ENCODE measurements at places on chromosomes 2 and 18. TPM values are rescaled to one million over a fixed set of nuclear protein-coding genes. Genes with fewer than 3 reads are reported as not detected.

CCDC102B gene
- 6.2 TPM for total RNA-seq

KIF1A gene
- 76.0 TPM for total RNA-seq

RESP18 gene
- total RNA-seq: not detected

GRCh38 chr2:56337342-56337741, 153.6 kb downstream of the CCDC85A start:
- H3K27me3 ChIP-seq: no peaks in the 10 kb centered on the region
- no peak overlapping the region for H3K27ac ChIP-seq
- no peaks in the 10 kb centered on the region for H3K4me1 ChIP-seq
- no peak overlapping the region for H3K4me3 ChIP-seq
- DNase-seq: no peak

DNA sequence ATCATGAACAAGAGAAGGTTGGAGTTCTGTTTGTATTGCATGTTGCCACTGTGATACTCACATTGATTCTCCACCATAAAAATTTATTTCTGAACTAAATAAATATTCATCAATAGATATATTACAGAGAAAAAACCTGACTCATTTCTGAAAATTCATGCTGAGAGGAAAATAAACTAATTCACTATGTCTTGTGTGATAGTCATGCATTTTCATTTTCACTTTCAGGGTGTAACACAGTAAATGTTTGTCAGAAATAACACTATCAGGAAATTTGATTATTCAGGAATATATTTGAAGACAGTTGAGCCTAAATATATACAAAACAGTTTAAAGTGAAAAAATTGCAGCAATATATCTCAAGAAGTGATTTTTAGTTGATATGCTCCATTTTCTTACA, 335.2 kb downstream of the KCNJ3 start:
- no peaks in the 10 kb centered on the region for H3K27me3 ChIP-seq
- H3K4me1 ChIP-seq: no peaks in the 10 kb centered on the region
- no peaks in the 10 kb centered on the region for H3K36me3 ChIP-seq
- no peak for DNase-seq
- H3K27ac ChIP-seq: no peak overlapping the region

GRCh38 chr18:11586896-11587295, 22.5 kb upstream of the SLC35G4 start:
- H3K27me3 ChIP-seq: no peaks in the 10 kb centered on the region
- H3K4me3 ChIP-seq: no peak overlapping the region
- H3K27ac ChIP-seq: no peak overlapping the region
- DNase-seq: no peak
- H3K36me3 ChIP-seq: no peaks in the 10 kb centered on the region
- no peaks in the 10 kb centered on the region for H3K4me1 ChIP-seq

DNA sequence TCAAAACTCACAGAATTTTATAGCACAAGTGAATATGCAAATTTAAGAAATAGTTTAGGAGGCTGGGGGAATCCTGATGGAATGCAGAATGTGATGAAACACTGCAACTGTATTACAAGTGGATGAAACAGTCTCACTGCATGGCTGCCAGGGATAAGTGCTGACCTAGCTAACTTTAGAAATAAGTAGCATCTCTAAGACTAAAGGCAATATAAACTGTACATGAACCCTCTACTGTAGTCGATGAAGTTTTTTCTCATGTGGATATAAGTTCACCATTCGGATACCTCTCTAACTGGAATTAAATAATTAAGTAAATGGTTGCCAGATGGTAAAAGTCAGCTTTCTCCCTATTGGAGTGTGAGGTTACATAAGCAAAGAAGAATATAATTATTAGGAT, 777.8 kb upstream of the RAB6C start:
- H3K27ac ChIP-seq: no peak overlapping the region
- DNase-seq: no peak
- H3K4me1 ChIP-seq: no peaks in the 10 kb centered on the region
- H3K4me3 ChIP-seq: no peak overlapping the region

- no peaks in the 10 kb centered on the region for H3K27me3 ChIP-seq
- no peaks in the 10 kb centered on the region for H3K36me3 ChIP-seq
- no peaks in the 10 kb centered on the region for H3K4me1 ChIP-seq
- no peak overlapping the region for H3K4me3 ChIP-seq
- DNase-seq: no peak
Observed at GRCh38 chr18:74476140-74476539, 19.0 kb upstream of the DIPK1C start.

- no peak for DNase-seq
- no peak overlapping the region for H3K4me3 ChIP-seq
- no peak overlapping the region for H3K27ac ChIP-seq
- no peaks in the 10 kb centered on the region for H3K27me3 ChIP-seq
- H3K4me1 ChIP-seq: no peaks in the 10 kb centered on the region
Observed at GRCh38 chr18:79631096-79631507, 48.5 kb upstream of the CTDP1 start.

DNA sequence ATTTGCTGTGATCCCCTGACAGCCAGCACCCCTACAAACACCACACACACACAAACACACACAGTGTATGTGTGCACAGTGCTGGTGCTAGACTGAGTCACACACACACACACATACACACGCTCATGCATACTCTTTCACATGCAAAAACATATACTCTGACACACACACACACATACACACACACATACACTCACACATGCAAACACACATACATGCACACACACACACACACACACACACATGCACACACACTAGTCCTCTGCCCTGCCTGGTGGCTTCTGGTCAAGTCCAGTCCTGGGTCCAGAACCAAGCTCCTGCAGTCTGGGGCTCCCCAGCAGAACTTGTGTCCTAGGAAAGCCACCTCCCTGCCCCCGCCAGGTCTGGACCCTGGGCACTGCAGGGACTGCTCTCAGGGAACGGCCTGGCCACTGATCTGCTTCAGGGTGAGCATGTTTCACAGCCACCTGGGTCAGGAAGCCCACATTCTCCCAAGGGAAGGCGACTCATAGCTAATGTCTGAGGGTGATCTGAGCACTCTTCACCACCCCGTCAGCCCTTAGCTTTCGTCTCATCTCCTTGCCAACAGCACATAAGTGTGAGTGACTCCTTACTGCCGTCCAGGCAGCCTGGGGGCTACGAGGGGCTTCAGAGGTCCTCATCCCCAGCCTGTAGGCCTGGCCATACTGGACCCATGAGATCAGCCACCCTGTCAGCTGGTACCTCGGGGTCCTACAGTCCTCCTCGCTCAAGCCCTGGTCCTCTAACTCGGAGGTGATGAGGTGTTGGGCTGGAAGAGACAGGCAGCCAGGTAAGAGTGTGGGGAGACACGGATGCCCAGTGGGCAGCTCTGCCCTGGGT, 88.1 kb downstream of the MCFD2 start:
- no peak for DNase-seq
- H3K36me3 ChIP-seq: no peaks in the 10 kb centered on the region
- H3K4me1 ChIP-seq: no peaks in the 10 kb centered on the region
- no peak overlapping the region for H3K4me3 ChIP-seq
- H3K27me3 ChIP-seq: no peaks in the 10 kb centered on the region

GRCh38 chr2:85710687-85711577, 16.8 kb downstream of the GNLY start:
- no peaks in the 10 kb centered on the region for H3K27me3 ChIP-seq
- H3K4me3 ChIP-seq: no peak overlapping the region
- H3K36me3 ChIP-seq: no peaks in the 10 kb centered on the region
- peak overlapping the region; percentile 58 for H3K27ac ChIP-seq
- H3K4me1 ChIP-seq: peaks cover 4% of the 10 kb centered on the region

DNA sequence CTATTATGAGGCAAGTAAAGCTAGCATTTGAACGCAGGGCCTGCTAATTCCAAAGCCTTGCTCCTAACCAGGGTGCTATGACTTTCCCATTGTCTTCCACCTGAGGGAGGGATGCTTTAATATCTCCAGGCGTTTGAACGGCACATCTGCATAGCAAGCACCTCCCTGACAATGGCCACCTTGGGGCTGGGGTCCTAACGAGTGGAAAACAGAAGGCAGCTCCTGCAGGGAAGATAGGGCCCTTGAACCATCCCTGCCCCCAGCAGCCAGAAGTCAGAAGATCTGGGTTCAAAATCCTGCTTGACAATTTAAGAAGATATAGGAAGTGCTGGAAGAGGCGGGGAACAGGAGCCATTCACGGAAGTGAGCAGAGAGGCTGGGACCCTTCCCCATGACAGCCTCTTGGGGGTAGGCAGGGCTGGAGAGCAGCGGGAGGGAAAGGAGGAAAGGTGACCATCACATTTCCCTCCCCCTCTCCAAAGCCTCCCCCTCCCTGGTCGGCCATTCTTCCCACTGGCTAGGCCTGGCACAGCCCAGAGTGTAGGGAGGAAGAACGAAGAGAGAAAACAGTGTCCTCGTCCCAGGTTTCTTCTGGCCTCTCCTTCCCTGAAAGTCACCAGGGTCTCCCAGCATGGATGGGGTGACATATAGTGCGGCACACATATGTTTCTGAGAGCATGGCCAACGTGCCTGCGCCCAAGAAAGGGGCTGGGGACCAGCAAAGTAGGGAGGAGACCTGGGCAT, 73.5 kb downstream of the EMX1 start:
- H3K4me3 ChIP-seq: no peak overlapping the region
- DNase-seq: no peak
- H3K27me3 ChIP-seq: no peaks in the 10 kb centered on the region
- no peak overlapping the region for H3K27ac ChIP-seq
- no peaks in the 10 kb centered on the region for H3K36me3 ChIP-seq

- H3K27me3 ChIP-seq: no peaks in the 10 kb centered on the region
- no peak for DNase-seq
- no peaks in the 10 kb centered on the region for H3K36me3 ChIP-seq
- H3K27ac ChIP-seq: no peak overlapping the region
- H3K4me1 ChIP-seq: no peaks in the 10 kb centered on the region
- no peak overlapping the region for H3K4me3 ChIP-seq
Observed at GRCh38 chr2:196551014-196551413, 88.5 kb upstream of the CCDC150 start.

DNA sequence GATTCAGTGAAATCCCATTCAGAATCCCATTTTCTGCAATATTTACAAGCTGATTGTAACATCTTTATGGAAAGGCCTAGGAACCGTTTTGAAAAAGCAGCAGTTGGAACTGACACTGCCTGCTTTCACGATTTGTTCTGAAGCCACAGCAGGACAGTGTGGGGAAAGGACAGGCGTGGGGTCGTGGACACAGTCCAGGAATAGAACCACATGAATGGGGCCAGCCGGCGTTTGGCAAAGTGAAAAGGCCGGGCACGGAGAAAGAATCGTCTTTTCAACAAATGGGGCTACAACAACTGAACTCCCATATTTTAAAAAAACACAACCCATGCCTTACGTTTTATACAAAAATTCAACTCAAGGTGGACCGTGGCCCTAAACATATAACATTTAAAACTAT, 69.8 kb downstream of the SLC66A2 start:
- no peaks in the 10 kb centered on the region for H3K27me3 ChIP-seq
- no peak overlapping the region for H3K27ac ChIP-seq
- no peak overlapping the region for H3K4me3 ChIP-seq
- peak; percentile 26 for DNase-seq
- no peaks in the 10 kb centered on the region for H3K4me1 ChIP-seq
- no peaks in the 10 kb centered on the region for H3K36me3 ChIP-seq

Data from pancreas (tissue), 10 donors.